ENCODE measurements at places on chromosomes 3 and 15.
A peak's percentile ranks its signal among the peaks of the same experiment; 100 is the strongest.

GRCh38 chr3:113825090-113825489, 13.5 kb upstream of the GRAMD1C start:
- no peak for DNase-seq

DNA sequence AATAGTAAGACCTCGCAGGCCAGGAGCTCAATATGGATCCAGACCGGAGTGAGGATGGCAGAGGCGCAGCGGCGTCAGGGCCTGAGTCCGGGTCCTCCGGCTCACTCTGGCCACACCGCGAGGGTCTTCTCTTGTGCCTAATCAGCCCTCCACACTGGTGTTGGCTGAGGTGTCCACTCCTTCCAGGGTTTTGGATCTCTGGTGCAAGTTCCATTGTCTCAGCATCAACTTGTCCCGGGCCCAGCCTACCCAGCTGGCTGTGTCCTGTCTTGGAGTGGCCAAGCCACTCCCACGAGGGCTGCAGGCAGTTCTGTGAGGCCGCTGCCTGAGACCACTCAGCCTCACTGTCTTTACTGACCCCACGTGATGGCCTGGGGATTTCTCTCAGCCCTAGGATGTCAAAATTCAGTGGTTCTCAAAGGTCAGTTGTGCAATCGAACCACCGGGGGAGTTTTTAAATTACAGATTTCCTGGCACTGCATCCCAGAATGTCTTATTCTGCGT, 12.6 kb upstream of the GOLGA6L7 start:
- no peak for DNase-seq

- DNase-seq: no peak
Observed at GRCh38 chr3:146503461-146504202, 34.3 kb upstream of the PLSCR2 start.

- no peak for DNase-seq
Observed at GRCh38 chr3:10242182-10243065, 5.8 kb upstream of the TATDN2 start.

DNA sequence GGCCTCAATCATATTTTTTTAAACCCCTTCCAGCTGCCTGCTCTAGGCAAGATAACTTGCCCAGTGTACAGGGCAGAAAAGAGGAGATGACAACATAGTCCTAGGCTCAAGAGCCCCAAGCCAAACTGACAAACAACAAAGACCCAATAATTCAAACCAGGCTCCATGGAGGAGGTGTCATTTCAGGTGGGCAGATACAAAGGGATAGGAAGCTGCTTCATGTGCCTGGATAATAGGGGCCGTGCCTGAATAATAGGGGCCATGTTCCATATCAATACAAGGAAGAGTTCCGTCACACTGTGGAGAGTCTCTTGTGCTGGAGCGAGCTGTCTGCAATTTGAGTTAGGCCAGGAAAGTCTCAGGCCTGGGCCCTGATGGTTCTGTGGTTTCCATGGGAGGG, 35.4 kb upstream of the TRIM71 start:
- DNase-seq: no peak

- DNase-seq: no peak
Observed at GRCh38 chr3:141052201-141053069, 1.3 kb downstream of the SPSB4 start.

DNA sequence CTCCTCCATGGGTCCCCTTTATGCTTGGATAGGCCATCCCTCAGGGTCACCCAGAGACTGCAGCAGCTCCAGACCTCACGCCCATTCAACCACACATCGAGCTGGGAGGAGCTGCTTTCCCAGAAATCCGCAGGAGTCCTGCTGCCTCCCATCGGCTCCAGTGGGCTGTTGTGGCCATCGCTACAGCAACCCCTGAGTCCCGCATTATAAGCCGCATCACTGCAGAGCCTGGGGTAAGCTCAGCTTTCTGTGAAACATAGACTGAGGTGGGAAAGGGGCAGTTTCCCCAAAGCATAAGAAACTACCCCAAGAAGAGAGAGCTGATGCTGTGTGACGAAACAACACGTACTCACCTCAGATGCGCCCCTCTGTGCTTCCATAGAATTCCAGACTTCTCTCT, 35.7 kb downstream of the MRPL46 start:
- DNase-seq: no peak

- no peak for DNase-seq
Observed at GRCh38 chr3:135982404-135982761, 16.9 kb downstream of the PPP2R3A start.

DNA sequence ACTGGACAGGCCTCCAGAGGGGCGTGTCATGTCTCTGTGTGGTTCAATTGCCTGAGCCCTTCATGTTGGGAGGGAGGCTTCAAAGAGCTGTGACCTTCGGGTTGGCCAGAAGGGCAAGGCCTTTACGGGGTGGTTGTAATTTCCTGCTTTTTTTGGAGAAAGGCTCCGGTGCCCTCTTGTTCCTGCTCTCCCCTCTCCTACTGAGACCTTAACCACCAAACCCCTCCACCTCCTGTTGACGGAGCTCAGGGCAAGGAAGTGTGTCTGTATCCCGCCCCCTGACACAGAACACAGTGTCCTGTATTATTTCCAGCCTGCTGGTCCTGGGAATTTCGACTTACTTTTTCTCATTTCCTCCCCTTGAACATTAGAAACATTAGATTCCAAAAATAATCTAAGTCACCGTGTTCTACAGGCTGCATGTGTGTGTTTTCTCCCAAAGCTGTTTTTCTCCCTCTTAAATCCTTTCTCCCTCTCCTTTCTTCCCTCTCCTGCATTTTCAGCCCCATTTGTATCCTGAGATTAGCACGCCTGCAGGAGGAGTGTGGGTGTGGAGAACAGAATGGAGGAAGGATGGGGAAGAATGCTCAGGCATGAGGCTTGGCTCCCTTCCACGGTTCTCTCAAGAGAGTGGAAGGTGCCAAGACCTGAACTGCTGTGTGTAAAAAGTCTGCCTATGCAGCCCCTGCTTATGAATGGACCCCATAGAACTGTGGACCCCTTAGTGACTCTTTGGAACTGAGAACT, 285.4 kb upstream of the ROPN1 start:
- DNase-seq: no peak

DNA sequence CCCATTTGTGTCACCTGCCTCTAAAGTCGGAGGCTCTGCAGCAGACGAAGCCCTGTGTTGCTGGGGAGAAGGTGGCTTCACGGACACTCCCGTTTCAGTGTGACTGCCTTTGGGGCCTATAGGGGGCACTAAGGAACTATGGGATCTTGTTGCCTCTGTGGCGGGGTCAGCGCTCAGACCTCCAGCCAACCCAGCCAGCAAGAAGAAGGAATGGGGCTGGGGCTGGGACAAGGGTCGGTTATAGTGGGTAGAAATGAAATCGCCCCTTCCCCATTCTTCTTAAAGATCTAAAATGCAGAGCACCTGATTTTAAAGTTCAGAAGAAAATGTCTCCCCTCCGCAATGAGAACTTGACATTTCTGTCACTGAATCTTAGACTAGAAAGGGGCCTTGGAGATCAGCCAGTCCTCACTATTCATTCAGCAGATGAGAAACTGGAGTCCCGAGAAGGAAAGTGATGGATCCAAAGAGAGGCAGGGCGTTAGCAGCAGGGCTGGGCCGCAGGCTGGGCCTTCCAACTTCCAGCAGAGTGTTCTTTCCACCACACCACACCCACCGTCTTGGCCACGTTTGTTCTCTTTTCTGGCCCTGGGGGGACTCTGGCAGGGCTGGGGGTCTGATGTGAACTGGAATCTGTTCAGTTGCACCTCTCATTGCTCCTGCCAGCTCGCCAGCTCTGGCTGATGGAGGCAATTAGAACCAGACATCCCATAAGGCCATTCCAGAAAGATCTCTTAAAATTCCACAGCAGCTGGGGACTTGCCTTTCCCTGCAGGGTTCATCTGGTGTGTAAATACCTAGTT, 195.4 kb downstream of the OPA1 start:
- peak; percentile 31 for DNase-seq

- no peak for DNase-seq
Observed at GRCh38 chr3:94184781-94185180, 121.9 kb downstream of the NSUN3 start.

DNA sequence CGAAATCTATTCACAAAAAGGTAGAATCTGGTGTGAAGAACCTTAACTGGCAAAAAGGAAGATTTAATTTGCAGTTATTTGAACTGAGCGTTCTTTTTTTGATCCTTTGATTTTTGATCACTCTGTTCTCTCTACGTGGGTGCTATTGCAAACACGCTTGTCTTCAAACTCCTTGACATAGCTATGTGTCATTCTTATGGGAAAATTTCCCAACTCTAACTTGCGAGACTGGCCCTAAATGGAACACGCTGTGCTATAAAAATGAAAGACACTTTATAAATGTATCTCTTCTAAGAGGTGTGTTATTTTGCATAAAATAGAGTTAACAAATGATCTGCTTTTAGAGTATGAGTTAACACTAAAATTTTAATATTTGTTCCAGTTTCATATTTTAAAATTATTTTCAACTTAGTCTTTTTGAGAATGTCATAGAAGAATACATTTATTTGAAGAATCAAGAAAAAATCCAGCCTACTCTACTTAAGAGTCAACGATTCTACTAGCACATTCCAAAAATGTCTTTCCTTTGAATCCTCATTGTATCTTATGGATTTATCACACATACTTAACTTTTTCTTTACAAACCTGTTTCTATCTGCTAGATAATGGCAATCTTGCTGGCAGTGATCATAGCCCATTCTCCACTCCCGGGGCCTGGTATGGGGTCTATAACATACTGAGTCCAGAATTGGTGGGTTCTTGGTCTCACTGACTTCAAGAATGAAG, 610.0 kb upstream of the TBL1XR1 start:
- no peak for DNase-seq

DNA sequence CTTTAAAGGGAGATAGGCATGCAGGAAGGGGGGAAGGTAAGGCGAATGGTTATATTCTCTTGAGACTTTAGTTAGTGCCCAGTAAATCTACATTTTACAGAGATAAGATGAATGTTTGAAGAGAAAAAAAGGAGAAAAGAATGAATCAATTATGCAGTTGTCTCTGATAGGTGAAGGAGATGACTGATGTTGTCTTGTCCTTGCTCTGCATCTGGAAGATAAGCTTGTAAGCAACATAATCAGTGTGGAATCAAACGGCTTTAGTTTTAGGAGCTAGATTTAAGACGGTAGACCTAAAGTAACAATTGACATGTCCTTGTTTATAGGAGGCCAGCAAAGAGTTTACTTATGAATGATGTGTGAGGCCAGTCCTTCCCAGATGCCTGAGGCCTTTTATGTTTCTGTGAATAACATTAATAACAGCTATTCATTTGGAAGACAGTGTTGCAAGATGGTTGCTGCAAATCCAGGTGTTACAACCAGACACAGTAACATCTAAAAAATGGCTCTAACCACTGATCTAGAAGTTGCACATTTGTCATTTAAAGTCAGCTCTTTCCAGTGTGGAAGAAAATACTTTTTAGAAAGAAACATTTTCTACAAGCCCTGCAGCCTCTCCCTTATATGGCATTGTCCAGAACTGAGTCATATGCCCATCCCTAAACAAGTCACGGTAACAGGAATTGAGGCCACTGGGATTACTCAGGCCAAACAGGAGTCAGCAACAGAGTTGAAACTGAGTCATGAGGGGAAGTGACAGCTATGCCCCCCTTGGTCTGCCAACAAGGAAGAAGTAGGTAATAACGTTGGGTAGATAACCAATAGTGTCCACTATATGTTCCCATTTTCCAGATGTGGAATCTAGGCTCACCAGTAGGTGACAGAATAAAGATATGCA, 77.5 kb upstream of the FBN1 start:
- DNase-seq: no peak

DNA sequence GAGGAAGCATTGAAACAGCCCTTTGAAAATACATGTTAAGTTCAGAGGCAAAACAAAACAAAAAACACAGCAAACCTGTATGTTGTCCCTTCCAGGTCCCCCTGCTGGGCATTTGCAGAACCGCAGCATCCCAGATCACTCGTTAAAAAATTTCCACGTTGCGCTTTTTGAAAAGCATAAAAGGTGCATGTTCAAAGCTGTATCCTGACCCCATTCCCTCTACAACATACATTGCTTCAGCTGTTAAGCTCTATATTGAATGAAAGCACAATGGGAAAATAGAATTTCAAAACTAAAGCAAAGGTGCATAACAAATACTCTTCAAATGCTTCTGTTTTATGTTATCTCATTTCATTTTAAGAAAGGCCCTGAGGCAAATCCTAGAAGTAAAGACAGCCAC, 328.3 kb downstream of the THSD4 start:
- peak; percentile 79 for DNase-seq

Data from omental fat pad (tissue), 4 donors.